HCT116 (cell line): ENCODE measurements at places on chromosomes 7 and 10.

DNA sequence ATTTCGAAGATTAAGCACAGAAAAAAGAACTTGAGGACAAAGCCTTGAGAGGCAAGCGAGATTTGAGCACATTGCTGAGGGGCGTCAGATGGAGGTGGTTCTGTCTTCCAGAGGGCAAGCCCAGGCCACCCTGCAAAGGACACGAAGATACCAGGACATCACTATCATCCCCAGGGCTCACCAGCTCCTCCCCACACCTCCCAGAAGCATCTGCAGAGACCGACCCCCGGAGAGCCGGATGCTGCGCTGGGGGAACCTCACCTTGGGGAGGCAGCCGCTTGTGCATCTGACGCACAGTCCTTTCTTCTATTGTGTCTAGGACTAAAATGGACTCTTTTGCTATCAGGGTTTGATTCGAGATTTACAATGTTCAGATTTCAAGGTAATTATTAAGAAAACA is 259.7 kb downstream of the DNAJB6 start:
- H3K4me3 ChIP-seq, result no peak overlapping the region
- H3K4me1 ChIP-seq, result no peaks in the 10 kb centered on the region
- DNase-seq, result no peak
- H3K27ac ChIP-seq, result no peak overlapping the region
- H3K36me3 ChIP-seq, result no peaks in the 10 kb centered on the region

DNA sequence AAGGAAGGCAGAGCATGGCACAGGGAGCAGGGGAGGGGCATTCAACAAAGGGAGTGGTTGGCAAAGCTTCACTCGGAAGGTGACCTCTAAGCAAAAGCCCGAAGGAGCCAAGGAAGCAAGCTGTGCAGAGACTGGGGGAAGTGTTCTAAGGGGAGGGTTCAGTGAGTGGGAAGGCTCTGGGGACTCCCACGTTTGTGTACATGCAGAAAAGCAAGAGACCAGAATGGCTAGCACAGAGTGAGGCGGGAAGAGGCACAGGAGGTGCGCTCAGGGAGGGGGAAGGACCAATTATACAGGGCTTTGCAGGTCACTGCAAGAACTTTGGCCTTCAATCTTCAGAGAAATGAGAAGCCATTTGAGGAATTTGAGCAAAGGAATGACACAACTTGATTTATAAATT is 7.4 kb downstream of the ARHGAP21 start:
- H3K36me3 ChIP-seq, result no peaks in the 10 kb centered on the region
- H3K27ac ChIP-seq, result no peak overlapping the region
- no peak overlapping the region for H3K4me3 ChIP-seq
- peaks cover 25% of the 10 kb centered on the region for H3K4me1 ChIP-seq
- H3K27me3 ChIP-seq, result no peaks in the 10 kb centered on the region

DNA sequence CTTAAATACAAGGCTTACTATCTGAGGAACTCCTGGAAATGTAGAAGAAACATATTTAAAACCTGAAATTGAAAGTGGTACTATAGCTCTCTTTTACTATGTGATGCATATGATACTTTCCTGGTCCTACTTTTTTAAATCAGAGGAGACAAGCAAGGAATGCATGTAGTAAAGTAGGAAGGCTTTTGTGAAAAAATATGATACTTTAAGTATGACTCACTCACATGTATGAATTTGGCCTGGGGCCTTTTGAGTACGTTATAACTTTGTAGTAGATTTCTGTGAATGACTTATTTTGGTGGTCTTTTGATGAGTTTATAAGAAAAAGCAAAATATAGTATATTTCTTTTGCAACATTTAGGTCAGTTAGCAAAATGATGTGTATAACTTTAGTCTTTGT is 53.8 kb downstream of the TAX1BP1 start:
- no peak overlapping the region for H3K27ac ChIP-seq
- no peaks in the 10 kb centered on the region for H3K27me3 ChIP-seq
- H3K4me3 ChIP-seq, result no peak overlapping the region
- H3K36me3 ChIP-seq, result peaks cover 14% of the 10 kb centered on the region

DNA sequence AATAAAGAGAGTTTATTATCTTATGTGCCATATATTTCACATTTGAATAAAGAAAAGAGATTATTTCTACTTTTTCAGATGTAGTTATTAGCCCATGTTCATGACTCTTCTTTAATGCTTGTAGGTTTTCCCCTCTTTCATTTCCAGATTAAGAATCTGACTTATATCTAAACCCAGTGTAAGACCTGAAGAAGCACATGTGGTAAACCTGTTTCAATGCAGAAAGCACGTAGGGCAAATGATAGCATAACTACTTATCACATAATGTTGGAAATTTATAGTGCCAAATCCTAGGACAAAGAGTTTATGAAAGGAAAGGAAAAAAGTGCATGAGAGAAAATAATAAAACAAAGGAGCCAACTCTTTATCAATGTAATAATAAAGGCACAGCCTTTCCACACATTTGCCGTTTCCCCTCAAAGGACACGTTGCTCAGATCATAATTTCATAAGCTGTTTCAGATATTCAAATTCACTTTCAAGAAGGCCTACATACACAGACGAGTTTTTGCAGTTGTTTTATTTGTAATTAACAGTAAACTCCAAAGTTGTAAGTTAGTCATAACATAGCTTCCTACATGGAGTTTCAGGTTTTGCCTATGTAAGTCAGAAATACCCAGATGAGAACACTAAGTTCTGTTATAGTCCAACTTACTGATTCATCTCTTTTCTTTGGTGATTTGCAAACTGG is 88.8 kb upstream of the MDFIC start:
- DNase-seq, result no peak
- H3K27me3 ChIP-seq, result no peaks in the 10 kb centered on the region
- H3K4me3 ChIP-seq, result no peak overlapping the region
- no peaks in the 10 kb centered on the region for H3K36me3 ChIP-seq

DNA sequence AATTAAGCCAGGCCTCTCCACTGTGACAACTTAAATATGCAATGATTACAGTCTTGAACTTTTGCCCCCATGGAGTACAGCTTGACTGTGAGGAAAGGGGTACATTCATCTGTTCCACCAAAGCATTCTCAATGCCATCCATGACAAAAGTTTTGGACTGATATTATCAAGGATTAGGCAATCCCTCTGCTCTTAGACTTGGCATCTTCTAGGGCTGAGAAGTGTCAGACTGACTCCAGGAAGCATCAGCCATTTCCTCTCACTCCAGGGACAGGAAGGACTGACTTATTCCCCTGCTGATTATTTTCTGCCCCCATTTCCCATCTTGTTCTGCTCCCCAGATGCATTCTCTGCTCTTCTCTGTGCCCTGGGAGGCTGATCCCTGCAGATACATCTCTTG is 69.7 kb downstream of the ZNF365 start:
- H3K4me1 ChIP-seq, result no peaks in the 10 kb centered on the region
- no peak overlapping the region for H3K27ac ChIP-seq
- no peaks in the 10 kb centered on the region for H3K36me3 ChIP-seq

- H3K4me3 ChIP-seq, result no peak overlapping the region
- no peak overlapping the region for H3K27ac ChIP-seq
- no peaks in the 10 kb centered on the region for H3K36me3 ChIP-seq
- no peaks in the 10 kb centered on the region for H3K27me3 ChIP-seq
Measured at GRCh38 chr7:80929619-80930018, 10.8 kb upstream of the SEMA3C start.

DNA sequence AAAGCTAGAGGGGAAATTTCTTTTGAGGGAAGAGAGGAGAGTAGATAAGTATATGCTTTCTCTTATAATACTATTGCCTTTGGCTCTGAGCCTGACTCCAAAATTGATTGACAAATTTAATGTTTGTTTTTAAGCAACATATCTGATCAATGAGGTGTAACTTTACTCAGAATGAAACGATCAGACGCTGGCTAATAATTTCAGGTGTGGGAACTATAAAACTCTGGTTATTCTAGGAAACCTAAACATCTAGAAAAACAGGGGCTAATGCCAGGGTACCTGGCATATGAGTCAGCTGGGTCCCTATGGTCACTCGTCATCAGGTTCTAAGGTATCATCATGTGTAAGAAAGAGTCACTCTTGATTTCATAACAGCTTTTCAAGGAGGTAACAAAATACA is 139.7 kb downstream of the ATE1 start:
- no peak overlapping the region for H3K4me3 ChIP-seq
- no peak overlapping the region for H3K27ac ChIP-seq
- H3K36me3 ChIP-seq, result no peaks in the 10 kb centered on the region
- peaks cover 2% of the 10 kb centered on the region; the same call in 1 of the 2 replicates for H3K4me1 ChIP-seq
- H3K27me3 ChIP-seq, result no peaks in the 10 kb centered on the region

DNA sequence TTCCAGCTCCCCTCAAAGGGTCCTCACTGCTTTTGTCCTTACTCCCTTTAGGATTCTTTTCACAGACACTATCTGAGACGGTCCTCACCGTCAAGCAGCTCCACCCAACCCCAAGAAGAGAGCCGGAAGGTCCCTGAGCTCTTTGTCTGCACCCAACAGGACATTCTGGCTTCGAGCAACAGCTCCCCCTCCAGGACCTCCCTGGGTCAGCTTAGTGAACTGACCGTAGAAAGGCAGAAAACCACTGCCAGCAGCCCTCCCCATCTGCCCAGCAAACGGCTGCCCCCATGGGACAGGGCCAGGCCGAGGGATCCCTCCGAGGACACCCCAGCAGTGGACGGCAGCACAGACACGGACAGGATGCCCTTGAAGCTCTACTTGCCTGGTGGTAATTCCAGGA is 19.9 kb downstream of the MINDY4 start:
- peaks cover 3% of the 10 kb centered on the region; the same call in 1 of the 2 replicates for H3K36me3 ChIP-seq
- DNase-seq, result no peak
- no peaks in the 10 kb centered on the region for H3K27me3 ChIP-seq
- no peak overlapping the region for H3K4me3 ChIP-seq
- H3K27ac ChIP-seq, result no peak overlapping the region

DNA sequence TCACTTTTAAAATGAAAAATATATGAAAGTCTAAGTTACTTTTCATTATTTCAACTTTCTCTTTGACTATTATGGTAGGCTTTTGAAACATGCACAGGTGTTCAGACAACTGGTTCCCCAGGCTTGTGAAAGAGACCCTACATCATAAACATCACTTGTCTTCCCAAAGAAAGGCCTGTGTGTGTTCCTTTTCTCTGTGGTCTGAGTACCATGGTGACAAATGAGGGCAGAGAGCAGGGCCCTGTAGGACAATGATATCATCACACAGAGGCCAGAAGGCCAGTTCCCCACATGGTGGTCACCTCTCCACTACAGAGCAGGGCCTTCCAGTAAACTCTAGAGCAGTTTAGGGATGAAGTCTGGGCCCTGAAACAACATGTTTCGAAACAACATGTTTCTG is 288.8 kb downstream of the USP6NL start:
- no peaks in the 10 kb centered on the region for H3K4me1 ChIP-seq
- H3K4me3 ChIP-seq, result no peak overlapping the region
- no peaks in the 10 kb centered on the region for H3K36me3 ChIP-seq
- H3K27ac ChIP-seq, result no peak overlapping the region

DNA sequence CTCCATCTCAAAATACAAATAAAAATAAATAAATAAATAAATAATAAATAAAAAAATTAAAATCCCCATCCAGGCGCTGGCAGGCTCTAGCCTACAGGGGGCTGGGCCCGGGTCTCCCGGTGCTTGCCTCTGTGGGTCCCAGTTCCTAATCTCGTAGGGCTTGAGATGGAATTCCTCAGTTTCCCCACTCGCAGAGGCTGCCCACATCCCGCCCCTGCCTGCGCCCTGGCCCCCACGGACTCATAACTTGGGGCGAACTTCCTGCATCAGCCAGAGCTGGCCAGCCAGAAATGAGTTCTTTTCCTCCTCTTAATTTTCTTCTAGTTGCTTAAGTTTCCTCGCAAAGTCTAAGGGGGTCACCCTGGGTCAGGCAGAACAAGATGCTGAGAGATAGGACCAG is 22.0 kb upstream of the SRRM3 start:
- H3K27me3 ChIP-seq, result no peaks in the 10 kb centered on the region
- DNase-seq, result no peak
- H3K4me1 ChIP-seq, result peaks cover 13% of the 10 kb centered on the region

GRCh38 chr7:44748948-44749731 is 493 bp downstream of the ZMIZ2 start:
- peak overlapping the region; percentile 83 for H3K4me3 ChIP-seq
- H3K36me3 ChIP-seq, result peaks cover 2% of the 10 kb centered on the region; the same call in 1 of the 2 replicates
- H3K4me1 ChIP-seq, result peaks cover 31% of the 10 kb centered on the region
- H3K27me3 ChIP-seq, result no peaks in the 10 kb centered on the region
